ENCODE measurements at places on chromosomes 7 and 10.

- H3K4me1 ChIP-seq = no peaks in the 10 kb centered on the region
- H3K27ac ChIP-seq = no peak overlapping the region
- H3K4me3 ChIP-seq = no peak overlapping the region
Measured at GRCh38 chr7:69060516-69060915, 537.8 kb upstream of the AUTS2 start.

DNA sequence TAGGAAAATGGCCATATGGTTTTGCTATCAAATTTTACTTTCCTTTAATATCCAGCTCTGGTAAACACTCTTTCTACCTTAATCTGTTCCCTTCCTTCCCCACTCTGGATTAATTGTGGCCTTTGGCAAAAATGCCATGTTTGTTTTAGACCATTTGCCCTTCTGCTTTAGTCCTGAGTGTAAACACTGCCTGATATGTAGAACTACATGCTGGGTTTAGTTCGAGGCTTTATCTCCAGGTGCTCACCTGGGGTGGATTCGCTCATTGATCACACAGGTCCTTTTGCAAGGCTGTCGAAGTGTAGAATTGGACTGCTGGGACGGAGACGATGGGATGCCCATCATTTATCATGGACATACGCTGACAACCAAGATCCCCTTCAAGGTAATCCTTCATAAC lies 94.1 kb downstream of the NOC3L start:
- H3K4me3 ChIP-seq = no peak overlapping the region
- no peak overlapping the region for H3K27ac ChIP-seq
- no peaks in the 10 kb centered on the region for H3K4me1 ChIP-seq
- DNase-seq = no peak

- no peaks in the 10 kb centered on the region for H3K27me3 ChIP-seq
- DNase-seq = no peak
- H3K4me1 ChIP-seq = no peaks in the 10 kb centered on the region
- H3K4me3 ChIP-seq = no peak overlapping the region
- no peaks in the 10 kb centered on the region for H3K36me3 ChIP-seq
Measured at GRCh38 chr7:9582824-9583223, 1149.4 kb downstream of the NXPH1 start.

GRCh38 chr10:21808550-21808949 lies 195.0 kb downstream of the DNAJC1 start:
- H3K27ac ChIP-seq = no peak overlapping the region
- no peaks in the 10 kb centered on the region for H3K4me1 ChIP-seq
- no peak for DNase-seq
- H3K27me3 ChIP-seq = no peaks in the 10 kb centered on the region
- peaks cover 6% of the 10 kb centered on the region for H3K36me3 ChIP-seq
- H3K4me3 ChIP-seq = no peak overlapping the region

DNA sequence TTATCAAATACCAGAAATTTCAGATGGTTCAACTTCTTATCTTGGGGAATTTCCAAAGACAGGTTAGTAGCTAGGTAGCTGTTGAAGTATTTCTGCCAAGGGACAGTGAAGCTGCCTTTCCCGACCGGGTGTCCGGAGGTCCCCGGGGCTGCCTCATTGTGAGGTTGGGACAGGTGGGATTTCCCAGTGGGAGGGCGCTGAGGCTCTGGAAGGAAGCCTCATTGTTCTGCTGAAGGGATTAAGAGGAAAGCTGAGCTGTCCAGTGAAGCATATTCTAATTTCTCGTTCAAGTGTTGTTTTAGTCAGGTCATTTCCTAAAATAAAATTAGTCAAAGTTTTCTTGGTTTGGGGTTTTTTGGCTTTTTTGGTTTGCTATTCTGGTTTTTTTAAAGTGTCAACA lies 244.2 kb downstream of the MGMT start:
- H3K4me1 ChIP-seq = no peaks in the 10 kb centered on the region
- DNase-seq = no peak
- H3K4me3 ChIP-seq = no peak overlapping the region
- peaks cover 28% of the 10 kb centered on the region for H3K36me3 ChIP-seq
- peak overlapping the region; percentile 52 for H3K27ac ChIP-seq
- no peaks in the 10 kb centered on the region for H3K27me3 ChIP-seq

- H3K36me3 ChIP-seq = no peaks in the 10 kb centered on the region
- no peak for DNase-seq
- no peak overlapping the region for H3K27ac ChIP-seq
- H3K27me3 ChIP-seq = peaks cover 9% of the 10 kb centered on the region
- no peaks in the 10 kb centered on the region for H3K4me1 ChIP-seq
- H3K4me3 ChIP-seq = no peak overlapping the region
Measured at GRCh38 chr7:37524797-37525196, 76.1 kb upstream of the ELMO1 start.

DNA sequence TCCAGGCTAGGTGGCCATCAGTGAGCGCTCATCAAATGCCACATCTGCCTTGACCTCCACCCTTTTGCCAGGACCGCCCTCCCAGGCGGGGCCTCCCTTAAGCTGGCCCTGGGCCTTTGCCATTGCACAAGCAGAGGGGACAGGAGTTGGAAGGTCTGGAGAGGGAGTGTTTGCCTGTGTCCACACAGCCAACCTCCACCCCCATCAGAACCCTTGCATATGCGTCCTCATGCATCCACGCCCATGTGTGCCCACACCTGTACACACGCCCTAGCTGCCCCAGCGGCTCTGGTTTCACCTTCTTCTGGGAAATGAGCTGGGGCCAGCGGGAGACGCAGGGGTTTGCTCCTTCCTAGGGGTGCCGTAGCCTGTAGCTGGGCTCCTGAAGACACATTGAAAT lies 64.0 kb downstream of the NEURL1 start:
- H3K27me3 ChIP-seq = peaks cover 25% of the 10 kb centered on the region
- peaks cover 7% of the 10 kb centered on the region for H3K4me1 ChIP-seq
- no peak overlapping the region for H3K4me3 ChIP-seq

DNA sequence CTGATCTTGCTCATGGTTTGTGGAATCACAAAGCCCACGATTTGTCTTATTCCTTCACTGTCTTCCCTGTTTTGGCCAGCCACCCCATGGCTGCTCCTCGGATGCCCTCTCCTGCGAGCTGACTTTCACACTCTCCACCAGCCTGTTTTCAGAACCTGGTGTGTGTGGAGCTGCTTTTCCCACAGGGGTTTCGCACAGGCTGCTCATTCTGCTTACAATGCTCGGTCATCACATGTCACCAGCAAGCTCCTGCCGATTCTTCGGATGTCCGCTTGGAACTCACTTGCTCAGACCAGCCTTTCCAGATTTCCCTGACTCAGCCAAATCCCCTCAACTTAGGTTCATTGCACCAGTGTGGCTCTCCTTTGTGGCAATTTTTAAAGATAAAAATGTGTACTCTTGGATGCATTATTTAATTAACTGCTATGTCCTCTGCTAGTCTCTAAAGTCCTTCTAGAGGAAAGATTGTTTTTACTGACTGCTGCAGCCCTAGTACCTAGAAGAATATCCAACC lies 1018.6 kb upstream of the LRRTM3 start:
- no peaks in the 10 kb centered on the region for H3K4me1 ChIP-seq
- no peaks in the 10 kb centered on the region for H3K36me3 ChIP-seq
- no peaks in the 10 kb centered on the region for H3K27me3 ChIP-seq
- no peak for DNase-seq
- H3K27ac ChIP-seq = no peak overlapping the region

DNA sequence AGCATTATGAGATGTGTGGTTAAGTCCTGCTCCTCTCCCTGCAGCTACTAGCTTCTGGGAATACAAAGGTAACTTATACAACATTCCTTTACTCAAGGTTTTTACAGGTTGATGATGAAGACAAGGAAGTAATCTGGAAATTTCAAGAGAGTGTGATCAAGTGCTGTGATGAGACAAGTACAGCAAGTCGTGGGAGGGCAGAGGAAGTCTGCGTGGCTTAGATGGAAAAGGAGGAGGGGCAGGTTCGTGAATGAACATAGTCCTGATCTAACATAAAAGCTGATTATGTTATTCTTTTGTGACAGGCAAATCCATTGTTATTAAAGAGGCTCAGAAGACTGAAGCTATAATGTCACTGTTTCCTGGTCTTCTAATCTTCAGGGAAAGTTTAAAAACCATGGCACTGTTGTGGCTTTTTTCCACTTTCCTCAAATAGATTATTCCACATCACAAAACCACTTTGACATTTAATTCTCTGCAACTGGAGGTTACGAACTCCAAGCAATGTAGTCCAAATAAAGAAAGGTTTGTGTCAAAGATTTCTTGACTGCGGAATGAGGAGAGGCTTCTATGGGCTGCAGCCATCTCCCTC lies 84.1 kb downstream of the CPXM2 start:
- no peaks in the 10 kb centered on the region for H3K36me3 ChIP-seq
- H3K27me3 ChIP-seq = peaks cover 12% of the 10 kb centered on the region
- no peak overlapping the region for H3K27ac ChIP-seq
- no peak for DNase-seq

GRCh38 chr10:70599791-70600190 lies 2.8 kb downstream of the PRF1 start:
- H3K27ac ChIP-seq = no peak overlapping the region
- DNase-seq = no peak
- H3K36me3 ChIP-seq = no peaks in the 10 kb centered on the region

DNA sequence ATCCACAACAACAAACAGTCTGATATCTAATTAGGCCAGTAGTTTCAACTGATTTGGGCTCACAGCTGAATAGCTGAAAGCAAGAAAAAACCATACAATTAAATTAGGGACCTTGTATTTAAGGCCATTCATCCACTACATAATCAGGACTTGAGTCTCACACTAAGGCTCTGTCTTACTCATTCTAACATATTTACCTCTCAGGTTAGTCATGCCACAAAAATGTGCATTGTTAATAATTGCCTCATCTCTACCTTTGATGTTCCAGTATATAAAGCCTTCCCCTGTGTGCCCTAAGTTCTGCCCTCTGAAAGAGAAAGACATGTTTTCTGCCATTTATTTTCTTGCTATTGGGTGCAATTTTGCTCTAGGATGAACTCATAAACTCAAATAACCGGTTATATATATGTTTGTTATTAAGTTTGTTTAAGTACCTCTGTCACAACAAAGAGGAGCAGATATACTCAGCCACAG lies 5.3 kb upstream of the C1GALT1 start:
- H3K36me3 ChIP-seq = peaks cover 33% of the 10 kb centered on the region
- H3K4me1 ChIP-seq = peaks cover 32% of the 10 kb centered on the region
- H3K4me3 ChIP-seq = no peak overlapping the region
- DNase-seq = no peak
- peak overlapping the region; percentile 80 for H3K27ac ChIP-seq

- no peak overlapping the region for H3K4me3 ChIP-seq
- no peaks in the 10 kb centered on the region for H3K4me1 ChIP-seq
- no peak for DNase-seq
- no peak overlapping the region for H3K27ac ChIP-seq
- no peaks in the 10 kb centered on the region for H3K27me3 ChIP-seq
Measured at GRCh38 chr7:117654780-117655179, 175.0 kb downstream of the CFTR start.

GRCh38 chr7:139773371-139773770 lies 4.4 kb downstream of the HIPK2 start:
- H3K4me1 ChIP-seq = peaks cover 49% of the 10 kb centered on the region
- no peak overlapping the region for H3K4me3 ChIP-seq
- no peak for DNase-seq
- peaks cover 6% of the 10 kb centered on the region for H3K36me3 ChIP-seq
- H3K27me3 ChIP-seq = no peaks in the 10 kb centered on the region

- no peaks in the 10 kb centered on the region for H3K27me3 ChIP-seq
- H3K4me3 ChIP-seq = no peak overlapping the region
- DNase-seq = no peak
Measured at GRCh38 chr10:116126954-116127695, 145.9 kb downstream of the GFRA1 start.

DNA sequence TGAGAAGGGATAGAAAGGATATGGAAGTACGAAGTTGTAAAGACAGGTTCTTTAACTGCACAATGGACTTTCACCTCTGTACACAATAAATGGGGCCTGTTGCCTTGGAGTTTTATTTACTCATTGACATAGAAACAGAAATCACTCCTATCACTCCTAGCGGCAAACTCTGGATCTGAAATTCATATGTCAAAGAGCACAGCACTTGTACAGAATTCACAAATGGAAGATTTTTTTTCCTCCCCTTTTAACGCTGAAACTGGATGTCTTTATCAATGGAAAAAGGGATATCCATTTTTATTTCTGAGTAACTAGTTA lies 18.2 kb downstream of the NT5C3A start:
- no peak overlapping the region for H3K4me3 ChIP-seq
- no peaks in the 10 kb centered on the region for H3K36me3 ChIP-seq
- no peak for DNase-seq
- H3K27me3 ChIP-seq = no peaks in the 10 kb centered on the region

DNA sequence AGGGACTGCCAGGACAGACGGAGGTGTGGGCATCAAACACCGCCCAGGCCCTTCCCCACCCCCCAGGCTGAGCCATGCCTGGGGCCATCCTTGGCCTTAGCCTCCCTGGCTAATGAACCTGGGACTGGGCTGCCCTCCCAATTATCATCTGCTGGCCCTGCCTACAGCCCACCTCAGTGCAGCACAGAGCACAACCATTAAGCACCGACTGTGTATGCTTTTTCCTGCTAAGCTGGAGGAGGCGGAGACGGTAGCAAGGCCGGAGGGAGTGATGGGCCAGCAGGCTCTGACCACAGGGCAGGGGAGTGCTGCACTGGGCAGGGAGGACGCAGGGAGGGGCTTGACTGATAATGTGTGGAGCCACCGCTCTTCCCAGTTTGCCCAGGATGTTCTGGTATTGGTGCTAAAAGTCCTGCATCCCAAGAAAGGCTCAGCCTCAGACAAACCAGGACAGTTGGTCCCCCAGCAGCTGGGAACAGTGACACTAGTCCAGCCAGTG lies 72.0 kb downstream of the C10orf143 start:
- no peak for DNase-seq
- H3K36me3 ChIP-seq = no peaks in the 10 kb centered on the region
- peaks cover 9% of the 10 kb centered on the region for H3K27me3 ChIP-seq
- no peaks in the 10 kb centered on the region for H3K4me1 ChIP-seq
- H3K4me3 ChIP-seq = no peak overlapping the region

GRCh38 chr10:44946205-44946604 lies 13.4 kb upstream of the RASSF4 start:
- H3K36me3 ChIP-seq = peaks cover 5% of the 10 kb centered on the region
- no peak overlapping the region for H3K27ac ChIP-seq
- no peaks in the 10 kb centered on the region for H3K27me3 ChIP-seq
- H3K4me3 ChIP-seq = no peak overlapping the region
- DNase-seq = no peak

DNA sequence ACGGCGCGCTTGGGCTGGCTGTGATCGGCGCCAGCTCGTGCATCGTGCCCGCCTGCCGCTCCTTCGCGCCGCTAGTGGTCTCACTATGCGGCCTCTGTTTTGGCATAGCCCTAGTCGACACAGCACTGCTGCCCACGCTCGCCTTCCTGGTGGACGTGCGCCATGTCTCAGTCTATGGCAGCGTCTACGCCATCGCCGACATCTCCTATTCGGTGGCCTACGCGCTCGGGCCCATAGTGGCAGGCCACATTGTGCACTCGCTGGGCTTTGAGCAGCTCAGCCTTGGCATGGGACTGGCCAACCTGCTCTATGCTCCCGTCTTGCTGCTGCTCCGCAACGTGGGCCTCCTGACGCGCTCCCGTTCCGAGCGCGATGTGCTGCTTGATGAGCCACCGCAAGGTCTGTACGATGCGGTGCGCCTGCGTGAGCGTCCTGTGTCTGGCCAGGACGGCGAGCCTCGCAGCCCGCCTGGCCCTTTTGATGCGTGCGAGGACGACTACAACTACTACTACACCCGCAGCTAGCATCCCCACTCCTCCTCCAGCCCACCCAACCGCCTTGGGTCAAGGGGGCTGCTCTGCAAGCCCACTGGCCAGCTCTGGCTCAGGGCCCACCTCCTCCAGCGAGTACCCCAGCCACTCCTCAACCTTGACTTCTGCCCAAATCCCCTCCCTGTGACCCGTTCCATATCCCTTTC lies 1.9 kb downstream of the SLC18A3 start:
- peaks cover 45% of the 10 kb centered on the region for H3K27me3 ChIP-seq
- DNase-seq = no peak
- no peak overlapping the region for H3K27ac ChIP-seq
- peaks cover 6% of the 10 kb centered on the region for H3K4me1 ChIP-seq

All from memory B cell (primary cell).